ENCODE measurements at places on chromosomes 12 and 14.

DNA sequence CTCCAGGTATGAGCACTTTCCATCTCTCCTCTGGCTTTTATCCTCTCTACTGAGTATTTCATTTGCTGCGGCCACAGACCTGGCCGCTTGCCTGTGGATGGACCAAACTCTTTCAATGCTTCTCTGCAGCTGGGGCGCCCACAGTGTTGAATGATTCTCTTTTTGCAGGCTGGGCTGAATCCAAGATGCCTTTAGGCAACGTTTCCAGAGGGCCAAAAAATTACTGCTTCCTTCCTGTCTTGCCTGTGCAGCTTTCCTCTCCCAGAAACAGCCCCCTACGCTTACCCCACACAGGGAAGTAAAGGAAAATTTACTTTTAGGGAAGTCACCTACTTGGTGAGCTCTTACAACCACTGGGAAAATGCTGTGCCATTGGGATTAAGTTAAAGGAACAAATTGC is 55.6 kb upstream of the JDP2 start:
- no peak for DNase-seq

DNA sequence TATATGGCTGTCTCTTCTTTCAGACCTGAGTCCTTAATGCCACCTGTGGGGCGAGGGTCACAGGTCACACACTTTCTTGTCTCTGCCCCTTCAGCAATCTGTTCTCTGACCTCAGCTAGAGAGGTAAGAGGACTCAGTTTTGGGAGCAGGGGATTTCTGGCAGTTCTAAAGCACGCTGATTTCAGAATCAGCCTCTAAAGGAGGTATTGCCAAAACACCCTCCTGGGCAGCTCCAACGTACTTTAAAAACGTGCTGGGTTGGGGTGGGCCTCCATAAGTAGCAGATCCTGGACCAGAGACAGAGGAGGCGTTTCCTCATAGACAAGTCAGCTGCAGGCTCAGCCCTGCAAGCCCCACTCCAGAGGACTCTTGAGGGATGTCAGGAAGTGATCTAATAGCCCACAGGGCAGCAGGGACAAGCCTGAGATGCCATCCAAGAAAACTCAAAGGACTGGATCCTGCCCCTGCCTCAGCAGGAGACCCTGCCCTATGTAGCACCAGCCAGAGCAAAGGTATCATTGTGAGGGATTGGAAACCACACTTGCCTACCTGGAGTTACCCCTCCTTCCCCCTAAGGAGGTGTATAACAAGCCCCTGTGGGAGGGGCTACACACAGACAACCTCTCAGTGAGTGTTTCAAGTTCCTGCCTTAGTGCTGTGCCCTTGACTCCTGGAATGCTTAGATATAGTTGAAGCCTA is 8.5 kb downstream of the CTDSP2 start:
- no peak for DNase-seq

DNA sequence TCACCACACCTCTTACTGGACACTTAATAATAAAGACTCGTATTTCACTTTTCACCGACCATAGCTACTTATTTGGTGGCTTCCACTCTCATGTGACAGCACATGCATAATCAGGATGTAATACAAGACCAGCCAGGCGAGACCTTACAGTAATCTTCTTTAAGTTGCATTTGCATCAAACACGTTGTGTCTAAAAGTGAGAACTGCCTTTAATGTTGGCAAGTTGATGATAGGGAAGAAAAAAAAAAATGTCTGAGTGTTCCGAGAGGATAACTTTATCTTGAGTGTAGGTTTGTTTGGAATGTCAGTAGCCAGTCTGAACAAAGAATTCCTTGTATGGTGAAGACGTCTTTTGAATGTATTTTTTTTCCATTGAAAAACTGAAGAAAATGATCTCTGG is 440.4 kb downstream of the ADAMTS20 start:
- no peak for DNase-seq

DNA sequence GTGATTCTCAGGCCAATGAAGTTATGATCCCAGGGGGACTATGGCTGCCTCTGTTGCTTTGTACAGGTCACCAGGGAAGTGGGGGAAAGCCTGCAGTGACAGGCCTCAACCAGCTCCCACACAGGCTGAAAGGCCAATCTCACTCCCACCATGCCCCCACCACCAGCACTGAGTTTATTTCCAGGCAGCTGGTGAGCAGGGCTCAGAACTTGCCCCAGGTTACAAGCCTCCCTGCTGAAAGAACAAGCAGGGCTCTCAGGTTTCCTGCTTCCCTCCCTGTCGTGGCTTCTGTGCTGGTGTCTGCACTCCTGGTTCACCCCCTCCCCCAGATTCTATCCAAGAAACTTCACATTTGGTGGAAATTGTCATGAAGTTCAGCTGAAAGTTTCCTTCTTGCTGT is 260.3 kb downstream of the CCDC59 start:
- DNase-seq, result no peak

- DNase-seq, result no peak
These were observed 272.0 kb upstream of the DIO3 start for GRCh38 chr14:101289230-101289690.

DNA sequence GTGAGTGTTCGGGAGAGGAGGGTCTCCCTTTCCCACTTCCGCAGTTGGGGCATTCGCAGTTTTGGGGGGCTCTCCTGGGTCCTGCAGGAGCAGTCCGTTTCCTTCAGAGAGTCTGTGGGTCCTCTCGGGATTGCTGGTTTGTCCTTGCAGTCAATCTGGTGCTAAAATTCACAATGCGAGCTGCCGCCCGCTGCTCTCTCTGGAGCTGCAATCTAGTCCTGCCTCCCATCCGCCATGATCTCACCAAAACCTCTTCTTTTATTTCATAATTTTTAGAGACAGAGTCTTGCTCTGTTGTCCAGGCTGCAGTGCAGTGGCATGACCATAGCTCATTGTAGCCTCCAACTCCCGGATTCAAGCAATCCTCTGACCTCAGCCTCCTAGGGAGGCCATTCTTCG is 22.5 kb downstream of the RNFT2 start:
- no peak for DNase-seq

- no peak for DNase-seq
These were observed 100.2 kb downstream of the EPS8 start for GRCh38 chr12:15688838-15689625.

DNA sequence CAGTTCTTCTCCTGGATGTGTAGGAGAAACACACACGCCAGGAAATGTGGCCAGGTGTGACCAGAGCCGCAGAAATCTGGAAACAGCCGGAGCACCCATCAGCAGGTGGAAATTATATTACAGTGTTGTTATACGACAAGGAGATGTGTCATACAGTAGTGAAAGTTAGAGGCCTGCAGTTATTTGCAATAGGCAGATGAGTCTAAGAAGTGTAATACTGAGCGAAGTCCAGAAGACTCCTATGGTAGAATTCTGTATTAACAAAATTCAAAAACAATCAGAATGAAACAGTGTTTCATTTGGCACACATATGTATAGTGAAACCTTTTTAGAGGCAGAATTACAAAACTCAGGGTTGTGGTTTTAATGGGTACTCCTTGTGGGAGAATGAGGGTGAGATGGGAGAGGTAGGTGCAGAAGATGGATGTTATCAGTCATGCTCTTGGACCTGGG is 39.3 kb upstream of the AMN start:
- DNase-seq, result no peak

DNA sequence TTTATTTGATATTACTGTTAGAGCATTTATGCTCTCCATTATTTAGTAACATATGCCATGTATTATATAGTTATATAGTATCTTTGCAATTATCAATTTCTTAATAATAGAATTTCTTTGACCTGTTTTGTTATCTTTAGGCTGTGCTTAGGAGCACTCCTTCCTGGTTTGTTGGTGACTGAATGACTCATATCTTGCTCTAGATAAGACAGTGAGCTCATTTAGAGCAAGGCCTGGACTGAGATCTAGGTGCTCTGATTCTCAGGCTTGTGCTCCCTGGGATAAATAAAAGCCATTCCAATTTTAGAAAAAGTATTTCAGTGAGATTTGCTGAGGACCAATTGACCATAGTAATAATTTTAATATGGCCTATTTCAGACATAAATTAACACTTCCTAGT is 951.2 kb downstream of the FLRT2 start:
- no peak for DNase-seq

DNA sequence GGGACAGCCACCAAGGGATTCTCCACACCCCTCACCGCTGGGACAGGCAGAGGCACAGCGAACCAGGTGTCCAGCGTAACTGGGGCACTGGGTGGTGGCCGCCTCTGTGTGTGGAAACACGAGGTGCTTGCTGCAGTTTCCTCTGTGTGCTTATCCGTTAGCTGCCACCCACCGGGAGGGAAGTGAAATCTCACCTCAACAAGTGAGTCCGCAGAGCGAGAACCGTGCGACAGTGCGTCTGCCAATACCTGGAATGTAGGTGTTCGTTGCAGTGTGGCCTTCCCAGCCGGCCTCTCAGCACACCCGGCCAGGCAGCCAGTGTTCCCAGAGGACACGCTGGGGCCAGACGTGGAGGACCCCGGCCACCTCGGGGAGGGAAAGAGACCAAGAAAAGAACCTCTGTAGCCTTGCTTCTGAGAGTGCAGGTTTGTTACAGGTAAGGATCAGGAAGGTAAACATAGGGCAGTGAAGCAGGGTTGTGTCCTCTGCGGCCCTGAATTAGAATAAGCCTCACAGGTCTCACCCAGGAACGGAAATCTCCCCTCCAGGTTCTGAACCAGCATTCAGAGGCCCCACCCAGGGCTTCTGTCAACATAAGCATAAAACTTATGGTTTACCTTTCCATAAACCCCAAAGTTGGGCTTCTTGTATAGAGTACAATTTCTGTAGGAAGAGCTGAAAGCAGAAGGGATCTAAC is 1.5 kb downstream of the BCL2L14 start:
- peak; percentile 27 for DNase-seq

GRCh38 chr12:28759333-28759732 is 389.7 kb upstream of the FAR2 start:
- DNase-seq, result no peak

GRCh38 chr14:58844544-58844943 is 206.8 kb downstream of the DACT1 start:
- no peak for DNase-seq

- no peak for DNase-seq
These were observed 509.4 kb downstream of the GALC start for GRCh38 chr14:87483271-87484260.

- DNase-seq, result no peak
These were observed 407.6 kb downstream of the TMEM132D start for GRCh38 chr12:129496226-129496625.

Data from CD4-positive, alpha-beta T cell treated with Interleukin-12 subunit alpha and Interleukin-12 subunit beta, for 1 hour (primary cell).